ENCODE measurements at places on chromosomes 7 and 10.
A peak's percentile ranks its signal among the peaks of the same experiment; 100 is the strongest.

GRCh38 chr7:115749924-115750323 is 280.6 kb downstream of the TFEC start:
- DNase-seq = no peak

- DNase-seq = no peak
Measured at GRCh38 chr10:7738536-7739407, 35.7 kb downstream of the ITIH2 start.

DNA sequence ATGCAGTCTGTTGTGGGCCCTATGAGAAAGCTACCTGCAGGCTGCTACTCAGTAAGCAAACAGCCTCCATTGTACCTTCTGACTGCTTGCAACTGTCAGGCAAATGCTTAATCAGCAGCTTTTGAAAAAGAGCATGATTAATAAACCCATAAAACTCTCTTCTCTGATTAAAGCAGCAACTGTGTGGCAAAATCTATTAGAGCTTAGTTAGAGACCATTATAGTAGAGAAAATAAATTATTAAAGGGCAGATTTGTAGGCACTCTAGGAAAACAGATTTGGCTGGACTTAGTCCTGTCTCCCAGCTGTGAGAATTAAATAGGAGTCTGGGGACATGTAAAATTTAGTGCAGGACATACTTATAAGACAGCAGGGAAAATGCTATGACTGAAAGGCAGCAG is 132.5 kb upstream of the WNT16 start:
- DNase-seq = no peak

GRCh38 chr10:123236126-123236525 is 81.9 kb downstream of the BUB3 start:
- DNase-seq = no peak

DNA sequence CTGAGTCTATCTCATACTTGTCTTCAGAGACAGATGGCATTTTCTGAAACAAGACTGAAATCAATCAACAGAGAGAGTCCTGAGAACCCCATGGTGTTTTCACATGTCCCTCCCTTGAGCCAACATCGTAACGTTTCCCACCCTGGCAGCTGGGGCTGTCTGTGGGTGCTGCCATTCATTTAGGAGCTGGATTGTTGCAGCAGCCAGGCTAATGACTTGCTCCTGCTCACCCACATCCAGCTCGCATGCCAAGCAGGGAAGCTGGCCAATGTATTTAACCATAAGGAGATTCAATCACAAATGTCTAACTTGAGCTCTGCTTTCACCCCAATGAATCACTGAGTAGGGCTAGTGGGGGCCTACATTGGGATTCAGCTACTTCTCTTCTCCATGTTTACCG is 146.1 kb downstream of the ADRA2A start:
- no peak for DNase-seq

DNA sequence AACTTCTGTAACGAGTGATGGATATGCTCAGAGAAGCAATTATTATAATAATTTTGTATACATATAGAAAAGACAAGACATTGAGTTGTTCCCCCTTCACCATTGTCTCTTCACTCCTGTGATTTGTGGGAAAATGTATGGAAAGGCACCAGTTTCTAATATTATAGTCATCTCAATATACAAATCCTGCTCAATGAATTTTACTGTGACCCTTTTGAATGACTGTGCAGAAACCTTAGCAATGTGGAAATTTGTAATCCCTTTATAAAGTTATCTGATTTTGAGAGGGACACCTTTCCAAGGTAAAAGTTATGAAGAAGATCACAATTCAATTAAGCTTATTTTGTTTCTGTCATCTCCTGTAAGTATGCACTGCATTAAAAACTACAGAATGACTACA is 74.3 kb upstream of the DKK1 start:
- no peak for DNase-seq

DNA sequence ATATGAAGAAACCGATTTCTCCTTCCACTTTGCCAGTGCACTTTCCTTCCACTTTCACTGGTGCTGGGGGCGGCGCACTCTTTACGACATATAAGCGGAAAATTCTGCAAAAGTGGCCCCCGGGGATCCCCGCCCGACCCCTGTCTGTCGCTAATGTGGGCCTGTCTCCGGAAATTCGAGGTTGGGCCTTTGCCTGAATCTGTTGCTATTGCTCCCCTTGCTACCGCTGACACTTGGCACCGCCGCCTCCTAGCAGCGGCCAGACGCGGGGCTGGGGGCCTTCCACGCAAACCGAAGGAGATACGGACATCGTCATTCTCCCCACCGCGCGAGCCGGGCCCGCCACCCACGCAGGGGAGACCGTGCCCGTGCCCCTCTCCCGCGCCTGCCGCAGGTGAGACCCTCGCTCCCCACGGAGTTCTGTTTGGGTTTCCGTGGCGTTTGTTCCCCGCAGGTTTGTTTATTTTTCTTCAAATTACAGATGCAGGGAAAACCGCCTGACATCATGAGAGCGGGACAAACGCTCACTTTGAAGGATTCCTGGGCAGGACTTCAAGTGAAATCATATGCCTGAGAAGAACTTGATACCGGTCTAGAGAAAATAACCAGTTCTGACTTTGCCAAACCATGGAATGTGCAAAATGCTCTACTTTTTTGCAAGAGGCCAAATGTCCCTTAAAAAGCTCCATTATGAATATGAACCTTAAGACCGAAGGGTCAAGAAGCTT is 5.0 kb downstream of the TWIST1 start:
- DNase-seq = no peak

- DNase-seq = no peak
Measured at GRCh38 chr7:37216156-37216852, 232.4 kb downstream of the ELMO1 start.

DNA sequence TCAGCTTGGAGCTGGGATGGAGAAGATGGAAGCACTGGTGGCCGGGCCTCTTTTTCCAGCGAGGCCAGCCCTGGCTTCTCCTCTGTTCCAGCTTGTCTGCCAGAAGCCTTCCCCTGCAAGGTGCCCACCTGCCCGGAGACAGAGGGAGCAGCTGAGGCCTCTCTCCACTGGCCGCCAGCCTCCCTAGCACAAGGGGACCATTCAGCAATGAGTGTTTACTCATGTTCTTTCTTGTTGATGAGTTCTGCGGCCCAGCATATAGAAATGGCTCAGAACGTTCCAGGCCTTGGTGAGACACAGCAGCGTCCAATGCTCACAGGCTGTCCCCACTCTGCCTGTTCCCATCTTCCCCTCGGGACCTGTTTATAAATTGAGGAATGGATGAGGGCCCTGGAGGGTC is 47.3 kb downstream of the CHST3 start:
- DNase-seq = no peak

DNA sequence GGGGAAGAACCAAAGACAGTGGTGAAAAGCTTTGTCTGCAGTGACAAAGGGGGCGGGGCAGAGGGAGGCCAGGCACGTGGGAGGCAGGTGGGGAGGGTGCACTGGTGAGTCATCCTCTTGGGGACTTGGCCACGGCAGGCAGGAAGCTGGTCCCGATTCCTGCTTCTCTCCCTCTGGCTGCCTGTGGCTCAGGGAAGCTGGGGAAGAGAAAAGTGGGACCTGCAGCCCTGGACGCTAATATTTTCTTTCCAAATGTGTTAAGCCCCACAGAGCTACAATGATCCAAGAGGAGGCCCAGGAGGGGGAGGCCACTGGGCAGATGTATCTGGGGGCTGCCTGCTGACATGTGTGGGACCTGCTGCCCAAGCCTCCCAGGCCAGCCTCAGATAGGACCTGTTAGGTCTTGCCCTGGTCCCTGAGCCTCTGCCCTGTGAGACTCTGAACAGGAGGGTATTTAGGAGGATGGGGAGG is 231.8 kb downstream of the KCNMA1 start:
- DNase-seq = peak; percentile 84

GRCh38 chr10:65571011-65571570 is 1354.7 kb upstream of the LRRTM3 start:
- no peak for DNase-seq

GRCh38 chr7:159105832-159106811 is 38.5 kb downstream of the VIPR2 start:
- no peak for DNase-seq

DNA sequence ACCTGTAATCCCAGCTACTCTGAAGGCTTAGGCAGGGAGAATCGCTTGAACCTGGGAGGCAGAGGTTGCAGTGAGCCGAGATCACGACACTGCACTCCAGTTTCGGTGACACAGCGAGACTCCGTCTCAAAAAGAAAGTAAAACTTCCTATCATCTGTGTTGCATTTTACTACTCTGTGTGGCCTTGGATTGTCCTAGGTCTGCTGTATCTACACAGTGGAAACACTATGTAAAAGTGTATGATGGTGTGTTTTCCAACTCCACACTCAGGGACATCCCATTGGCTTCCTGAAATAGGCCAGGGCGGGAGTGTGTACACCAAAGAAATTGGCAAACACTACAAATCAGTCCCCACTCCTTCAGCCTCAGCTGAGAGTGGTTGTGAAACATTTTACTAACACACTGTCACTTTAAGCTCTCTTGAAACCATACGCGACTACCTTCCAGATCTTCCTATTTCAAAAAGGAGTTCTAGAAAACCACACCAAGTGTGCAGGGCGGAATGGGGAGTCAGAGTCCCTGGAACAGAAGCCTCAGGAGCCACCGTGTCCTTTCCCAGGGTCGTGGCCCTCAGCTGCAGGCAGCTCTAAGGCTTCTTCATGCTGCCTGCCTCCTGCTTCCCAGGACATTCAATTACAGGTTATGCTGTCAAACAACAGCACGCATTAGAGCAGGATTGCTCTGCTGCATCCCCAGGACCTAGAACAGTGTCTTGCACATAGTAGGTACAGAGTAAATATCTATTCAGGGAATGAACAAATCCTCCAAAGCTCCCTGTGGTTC is 275.4 kb downstream of the PARD3 start:
- DNase-seq = no peak

DNA sequence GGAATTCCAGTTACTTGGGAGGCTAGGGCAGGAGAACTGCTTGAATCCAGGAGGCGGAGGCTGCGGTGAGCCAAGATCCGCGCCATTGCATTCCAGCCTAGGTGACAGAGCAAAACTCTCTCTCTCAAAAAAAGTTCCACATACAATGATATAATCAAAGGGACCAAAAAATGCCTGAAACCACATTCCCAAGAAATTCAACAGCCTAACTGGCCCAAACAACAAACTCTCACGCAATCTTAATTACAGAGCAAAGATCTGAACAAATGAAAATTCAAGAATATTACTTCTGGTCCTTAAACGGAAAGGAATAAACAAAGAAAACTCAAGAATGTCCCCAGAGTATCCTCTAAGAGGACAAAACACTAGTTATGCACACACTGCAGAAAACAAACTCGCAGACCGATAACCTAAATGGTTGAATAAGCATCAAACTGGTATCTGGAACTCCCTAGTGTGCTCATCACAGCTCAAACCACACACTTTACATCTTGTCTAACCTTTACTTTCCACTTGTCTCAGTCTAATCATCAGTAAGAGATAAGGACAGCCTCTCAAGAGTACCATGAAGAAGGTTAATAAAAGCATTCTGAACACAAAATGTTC is 3.7 kb downstream of the OGA start:
- DNase-seq = no peak

DNA sequence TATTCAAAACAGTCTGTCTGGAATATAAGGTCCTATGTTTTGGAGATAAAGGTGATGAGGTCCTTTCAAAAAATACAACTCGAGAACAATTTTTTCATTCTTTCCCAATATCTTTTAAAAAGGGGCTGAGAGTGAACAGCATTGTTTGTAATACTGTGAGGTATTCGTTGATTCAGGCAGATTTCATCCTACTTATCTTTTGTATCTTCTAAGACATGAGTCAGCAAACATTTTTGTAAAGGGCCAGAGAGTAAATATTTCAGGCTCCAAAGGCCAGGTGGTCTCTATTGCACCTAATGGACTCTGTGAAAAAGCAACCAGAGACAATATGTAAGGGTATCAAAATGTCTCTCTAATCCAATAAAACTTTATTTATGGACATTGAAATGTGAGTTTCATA is 8.1 kb upstream of the ANK3 start:
- DNase-seq = no peak

- DNase-seq = no peak
Measured at GRCh38 chr10:29701306-29701705, 66.5 kb upstream of the SVIL start.

DNA sequence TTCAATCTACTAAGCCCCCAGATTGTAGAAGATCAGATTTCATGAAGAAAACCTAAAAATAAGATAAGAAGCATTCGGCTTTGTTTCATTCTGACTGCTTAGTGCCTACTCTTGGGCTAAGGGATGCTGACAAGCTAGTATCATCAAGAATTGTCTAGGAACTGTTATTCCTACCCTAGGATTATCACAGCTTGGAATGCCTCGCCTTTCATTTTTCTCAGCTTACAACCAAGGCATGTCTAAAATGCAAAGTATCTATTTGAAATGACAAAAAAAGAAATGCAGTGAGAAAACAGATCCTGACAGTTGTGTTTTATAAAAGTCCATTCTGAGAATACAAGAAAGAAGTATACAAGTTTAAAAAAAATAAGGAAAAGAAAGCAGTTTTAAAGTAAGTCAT is 441.0 kb downstream of the KCNMA1 start:
- no peak for DNase-seq

GRCh38 chr10:101781984-101782810 is 1.0 kb downstream of the NPM3 start:
- no peak for DNase-seq

DNA sequence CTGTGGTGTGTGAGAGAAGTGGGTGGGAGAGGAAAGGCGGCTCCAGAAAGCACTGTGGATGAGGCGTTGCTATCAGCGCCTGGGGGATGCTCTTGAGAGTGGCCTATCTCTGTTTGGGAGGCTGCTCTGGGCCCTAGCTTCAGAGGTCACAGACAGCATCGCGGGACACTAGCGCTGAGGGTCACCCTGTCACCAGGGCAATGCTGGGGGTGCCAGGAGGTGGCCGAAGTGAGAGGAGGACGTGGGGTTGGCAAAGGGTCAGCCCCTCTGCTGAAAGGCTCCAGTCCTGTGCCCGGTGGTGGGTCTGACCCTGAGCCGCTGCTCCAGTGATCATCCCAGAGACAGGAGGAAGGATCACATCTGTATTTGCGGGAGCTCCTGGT is 3.0 kb upstream of the TACR2 start:
- DNase-seq = no peak

DNA sequence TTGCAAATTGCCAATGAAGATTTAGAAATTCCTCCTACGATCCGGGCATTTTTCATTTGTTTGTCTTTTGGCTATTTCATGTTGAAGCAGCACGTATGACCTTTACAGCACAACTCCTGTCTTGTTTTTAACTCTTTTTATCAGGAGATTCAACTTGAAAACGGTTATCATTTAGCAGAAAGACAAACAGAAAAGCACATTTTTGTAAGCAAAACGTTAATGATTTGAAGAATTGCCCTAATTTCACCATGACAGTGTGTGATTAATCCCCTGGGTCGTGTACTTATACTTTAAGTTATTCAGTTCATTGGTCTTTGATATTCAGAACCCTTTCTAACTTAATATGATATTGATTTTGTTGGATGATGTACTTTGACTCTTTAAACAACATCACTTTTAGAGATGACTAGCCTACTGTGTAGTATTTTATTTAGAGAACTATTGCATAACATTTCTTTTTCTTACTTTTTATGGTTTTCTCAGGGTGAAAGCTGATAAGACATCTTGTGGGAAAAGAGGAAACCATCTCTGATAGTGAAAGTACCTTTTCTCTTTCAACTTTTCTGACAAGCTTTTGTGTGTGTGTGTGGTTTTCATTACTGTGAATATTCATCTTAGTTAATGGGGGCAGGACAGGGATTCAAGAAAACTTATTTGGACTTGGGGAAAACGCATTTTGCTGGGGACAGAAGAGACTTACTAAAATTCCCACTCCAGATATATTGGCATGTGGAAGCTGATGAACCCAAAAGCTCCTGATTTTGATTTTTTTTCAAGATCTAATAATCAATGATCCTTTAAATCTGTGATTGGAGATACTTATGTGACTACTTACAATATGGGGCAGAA is 8.1 kb downstream of the HHEX start:
- no peak for DNase-seq

All from pancreas (tissue), 10 donors.